ENCODE measurements at places on chromosomes 1 and 21.

DNA sequence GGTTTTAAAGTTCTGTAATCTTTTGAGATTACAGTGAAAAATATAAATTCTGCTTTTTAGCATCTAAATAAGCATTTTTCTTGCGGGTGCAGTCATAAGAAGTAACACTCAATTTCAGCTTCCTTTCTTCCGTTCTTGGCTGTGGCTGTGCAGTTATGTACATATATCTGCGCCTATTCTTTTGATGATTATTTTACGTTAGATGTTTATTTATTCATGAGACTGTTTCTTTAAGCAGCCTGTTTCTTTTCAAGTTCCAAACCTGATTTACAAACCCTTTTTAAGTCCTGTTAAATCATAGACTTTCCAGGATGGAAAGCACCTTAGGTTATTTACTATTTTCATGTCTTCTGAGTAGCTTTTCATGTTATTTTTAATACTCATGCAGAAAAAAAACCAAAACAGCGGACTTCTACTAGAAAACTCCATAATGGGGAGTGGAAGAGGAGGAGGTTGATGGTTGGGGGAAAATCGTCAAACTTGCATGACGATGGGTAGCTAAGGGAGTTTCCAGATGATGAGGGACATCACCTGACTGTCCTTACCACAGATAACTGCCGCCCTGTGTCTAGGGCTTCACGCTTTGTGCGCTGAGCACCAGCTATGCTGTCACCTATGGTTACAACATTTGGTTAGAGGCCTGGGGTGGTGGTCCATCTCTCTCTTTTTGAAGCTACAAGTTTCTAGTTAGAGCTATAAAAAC, 2.6 kb downstream of the PRDM2 start:
- DNase-seq, result no peak

DNA sequence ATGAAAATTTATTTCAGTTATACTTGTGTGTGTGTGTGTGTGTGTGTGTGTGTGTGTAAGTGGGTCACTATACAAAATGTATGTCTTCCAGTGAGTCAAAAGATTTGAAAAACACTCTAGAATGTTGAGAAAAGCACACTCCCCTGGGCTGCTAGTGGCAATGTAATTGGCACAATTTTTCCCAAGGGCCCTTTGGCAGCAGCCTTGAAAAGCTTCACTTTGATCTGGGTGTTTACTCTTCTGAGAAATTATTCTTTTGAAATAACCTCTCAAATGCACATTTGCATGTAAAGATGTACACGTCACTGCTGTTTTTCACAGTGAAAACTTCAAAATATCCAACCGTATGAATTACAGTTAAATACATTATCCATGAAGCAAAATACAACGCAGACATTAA, 22.1 kb upstream of the SLC44A3 start:
- DNase-seq, result no peak

GRCh38 chr1:27572679-27573426, 31.1 kb downstream of the AHDC1 start:
- DNase-seq, result no peak

DNA sequence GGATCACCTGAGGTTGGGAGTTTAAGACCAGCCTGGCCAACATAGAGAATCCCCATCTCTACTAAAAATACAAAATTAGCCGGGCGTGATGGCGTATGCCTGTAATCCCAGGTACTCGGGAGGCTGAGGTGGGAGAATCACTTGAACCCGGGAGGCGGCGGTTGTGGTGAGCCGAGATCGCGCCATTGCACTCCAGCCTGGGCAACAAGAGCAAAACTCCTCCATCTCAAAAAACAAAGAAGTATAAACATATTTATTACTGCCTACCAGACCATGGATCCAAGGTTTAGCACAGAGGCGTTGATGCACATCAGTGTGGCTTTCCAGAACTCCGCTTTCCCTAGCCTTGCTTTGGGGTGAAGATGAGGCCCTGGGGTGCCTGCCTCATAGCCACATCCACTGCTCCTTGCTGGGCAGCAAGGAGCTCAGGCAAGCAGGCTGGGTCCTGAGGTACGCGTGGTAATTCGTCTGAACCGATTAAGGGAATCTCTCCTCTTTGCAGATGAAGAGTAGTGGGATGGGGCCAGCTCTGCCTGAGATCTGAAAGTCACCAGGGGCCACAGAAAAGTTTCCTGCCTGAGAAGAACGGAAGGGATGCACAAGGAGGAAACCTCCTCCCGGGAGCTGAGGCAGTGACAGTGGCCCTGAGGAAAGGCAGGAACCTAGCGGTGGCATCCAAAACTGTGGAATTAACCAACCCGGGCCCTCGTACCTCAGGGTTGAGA, 52.3 kb upstream of the LBR start:
- DNase-seq, result peak; percentile 82

DNA sequence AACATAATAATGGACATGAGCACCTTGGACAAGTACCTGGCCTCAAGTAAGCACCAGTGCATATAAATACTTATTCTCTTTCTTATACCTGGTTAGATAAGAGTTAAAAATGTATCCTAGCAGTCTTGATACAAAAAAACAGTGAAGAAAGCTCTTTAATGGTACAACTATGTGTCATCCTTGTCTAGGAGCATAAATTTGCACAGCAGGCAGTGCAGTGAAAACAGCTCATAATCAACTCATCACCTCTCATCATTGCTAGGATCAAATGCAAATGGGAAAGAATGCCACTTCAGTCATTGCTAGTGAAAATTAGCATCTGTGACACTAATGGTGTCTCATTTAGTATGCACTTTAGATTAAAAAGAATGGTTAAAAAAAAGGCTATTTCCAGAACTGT, 7.6 kb downstream of the SAMSN1 start:
- DNase-seq, result no peak

Data from vagina (tissue), 2 donors.